ENCODE measurements at places on chromosomes 5 and 9. TPM values are rescaled to one million over a fixed set of nuclear protein-coding genes. Genes with fewer than 3 reads are reported as not detected.

GRCh38 chr5:79171635-79172245 lies 60.1 kb downstream of the BHMT start:
- no peak for DNase-seq

OGN gene
- not detected for total RNA-seq

DNA sequence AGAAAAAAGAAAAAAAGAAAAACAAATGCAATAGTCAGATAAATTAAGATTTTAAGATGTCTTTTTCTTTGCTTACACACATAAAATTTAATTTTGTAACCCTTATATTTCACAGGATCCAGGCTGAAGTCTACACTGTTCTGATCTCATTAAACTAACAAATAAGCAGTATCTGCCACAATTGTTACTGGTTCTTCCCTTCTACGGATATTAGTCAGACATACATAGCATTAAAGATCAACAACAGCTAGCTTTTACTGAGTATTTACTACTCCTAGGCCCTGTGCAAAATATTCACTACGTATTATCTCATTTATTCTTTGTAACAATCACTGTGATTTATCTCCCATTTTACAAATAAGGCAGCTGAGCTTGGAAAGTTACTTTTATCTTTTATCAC lies 34.9 kb downstream of the GNAQ start:
- no peak for DNase-seq

DNA sequence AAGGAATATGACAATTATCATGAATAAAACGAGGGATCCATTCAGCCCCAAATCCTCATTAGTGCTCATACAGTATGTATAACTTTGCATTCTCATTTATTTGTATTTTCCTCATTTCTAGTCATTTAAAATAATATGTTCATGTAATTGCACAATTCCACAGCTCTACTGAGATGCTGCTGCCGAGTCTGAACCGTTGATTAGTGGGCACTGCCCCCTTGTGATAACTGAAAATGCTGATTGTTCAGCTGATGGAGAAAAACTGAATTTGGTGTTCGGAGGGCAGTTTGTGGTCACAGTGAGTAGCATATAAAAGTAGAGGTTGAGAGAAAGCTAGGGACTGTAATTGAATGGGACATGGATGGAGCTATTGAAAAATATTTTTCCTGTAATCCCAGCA lies 12.2 kb upstream of the GPR151 start:
- DNase-seq, result no peak

GRCh38 chr9:79578891-79579290 lies 7.1 kb downstream of the TLE4 start:
- DNase-seq, result no peak
